ENCODE measurements at places on chromosomes 13 and 19.

DNA sequence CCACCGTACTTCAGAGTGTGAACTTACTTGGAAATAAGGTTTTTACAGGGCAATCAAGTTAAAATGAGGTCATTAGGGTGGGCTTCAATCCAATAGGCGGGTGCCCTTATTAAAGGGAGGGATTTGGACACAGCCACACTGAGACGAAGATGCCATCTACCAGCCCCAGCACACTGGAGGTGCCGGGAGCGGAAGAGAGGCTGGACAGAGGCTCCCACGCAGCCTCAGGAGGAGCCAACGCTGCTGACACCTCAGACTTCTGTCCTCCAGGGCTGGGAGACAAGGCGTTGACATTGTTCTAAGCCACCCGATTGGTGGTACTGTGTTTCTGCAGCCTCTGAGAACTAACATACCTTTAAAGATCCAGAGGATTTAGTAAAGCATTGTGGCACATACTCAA, 12.6 kb upstream of the RAB20 start:
- DNase-seq = no peak

DNA sequence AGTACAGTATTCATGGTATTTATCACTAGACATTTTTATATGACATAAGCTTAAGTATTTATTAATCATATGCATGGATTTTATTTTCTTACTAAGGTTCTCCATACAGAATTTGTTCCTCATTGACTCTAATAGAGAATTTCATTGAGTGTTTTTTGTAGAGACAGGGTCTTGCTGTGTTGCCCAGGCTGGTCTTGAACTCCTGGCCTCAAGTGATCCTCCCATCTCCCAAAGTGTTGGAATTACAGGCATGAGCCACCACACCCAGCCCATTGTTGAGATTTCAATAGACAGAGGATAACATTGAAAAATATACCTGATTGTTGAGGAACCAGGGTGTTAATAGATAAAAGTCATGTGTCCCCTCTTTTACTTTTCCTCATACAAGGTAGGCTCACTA, 26.1 kb downstream of the IPO5 start:
- no peak for DNase-seq

- no peak for DNase-seq
These were observed 3.8 kb downstream of the SBSN start for GRCh38 chr19:35524181-35524837.

GRCh38 chr19:14519860-14520407, 1.7 kb upstream of the DNAJB1 start:
- peak; percentile 91 for DNase-seq

DNA sequence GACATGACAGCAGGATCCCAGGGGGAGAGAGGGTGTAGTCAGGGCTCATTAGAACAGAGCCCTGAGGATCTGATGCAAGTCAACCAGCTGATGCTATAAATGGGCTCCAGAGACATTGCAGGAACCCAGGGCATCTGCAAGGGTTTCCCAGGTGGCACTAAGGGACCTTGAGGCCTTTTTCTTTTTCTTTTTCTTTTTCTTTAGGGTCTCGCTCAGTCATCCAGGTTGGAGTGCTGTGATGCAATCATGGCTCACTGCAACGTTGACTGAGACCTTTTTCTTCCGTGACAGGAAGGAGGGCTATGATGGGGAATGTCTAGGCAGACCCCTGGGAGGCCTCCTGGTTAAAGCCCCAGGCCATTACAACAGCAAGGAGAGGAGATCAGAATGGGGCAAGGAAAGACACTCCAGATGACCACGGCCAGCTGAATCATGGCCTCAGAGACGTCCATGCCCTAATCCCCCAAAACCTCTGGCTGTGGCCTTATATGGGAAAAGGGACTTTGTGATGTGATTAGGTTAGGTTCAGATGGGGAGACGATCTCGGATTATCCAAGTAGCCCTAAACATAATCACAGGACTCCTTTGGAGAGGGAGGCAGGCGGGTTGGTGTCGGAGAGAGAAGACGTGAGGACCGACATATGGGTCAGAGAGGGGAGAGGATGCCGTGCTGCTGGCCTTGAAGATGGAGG, 4.5 kb upstream of the FCGRT start:
- DNase-seq = no peak

GRCh38 chr13:49898792-49899191, 37.3 kb downstream of the SPRYD7 start:
- DNase-seq = no peak

DNA sequence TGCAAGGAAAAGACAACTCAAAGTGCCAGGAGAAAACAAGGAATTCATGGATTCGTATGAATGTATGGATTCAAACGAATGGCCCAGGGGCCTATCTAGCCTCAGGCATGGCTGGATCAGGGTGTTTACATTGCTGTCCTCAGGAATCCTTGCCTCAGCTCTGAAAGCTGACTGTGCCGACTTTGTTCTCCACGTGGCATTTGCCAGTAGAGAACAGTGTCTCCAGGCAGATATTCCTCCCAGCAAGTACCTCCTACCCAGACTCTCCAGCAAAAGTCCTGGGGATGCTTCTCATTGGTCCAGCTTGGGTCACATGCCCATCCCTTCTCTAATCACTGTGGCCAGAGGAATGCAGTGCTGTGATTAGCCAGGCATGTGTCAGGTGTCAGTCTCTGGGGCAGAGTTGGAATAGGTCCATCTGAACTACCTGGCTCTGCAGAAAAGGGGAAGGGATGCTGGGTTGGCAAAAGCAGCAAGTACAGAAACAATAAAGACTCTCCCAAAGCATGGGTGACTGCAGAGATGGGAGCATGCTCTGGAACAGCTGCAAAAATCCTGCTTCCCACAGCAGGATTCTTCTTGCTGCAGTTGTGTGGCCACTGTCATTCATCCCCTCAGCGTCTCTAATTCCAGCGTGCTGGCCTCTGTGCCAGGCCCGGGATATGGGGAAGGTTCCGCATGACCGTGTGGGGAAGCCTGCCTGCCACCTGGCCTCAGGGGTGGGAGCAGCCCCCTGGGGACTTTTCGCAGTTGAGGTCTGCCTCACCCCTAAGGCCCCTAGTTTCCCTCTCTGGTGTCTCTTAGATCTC, 30.0 kb downstream of the CCNE1 start:
- peak; percentile 68 for DNase-seq

DNA sequence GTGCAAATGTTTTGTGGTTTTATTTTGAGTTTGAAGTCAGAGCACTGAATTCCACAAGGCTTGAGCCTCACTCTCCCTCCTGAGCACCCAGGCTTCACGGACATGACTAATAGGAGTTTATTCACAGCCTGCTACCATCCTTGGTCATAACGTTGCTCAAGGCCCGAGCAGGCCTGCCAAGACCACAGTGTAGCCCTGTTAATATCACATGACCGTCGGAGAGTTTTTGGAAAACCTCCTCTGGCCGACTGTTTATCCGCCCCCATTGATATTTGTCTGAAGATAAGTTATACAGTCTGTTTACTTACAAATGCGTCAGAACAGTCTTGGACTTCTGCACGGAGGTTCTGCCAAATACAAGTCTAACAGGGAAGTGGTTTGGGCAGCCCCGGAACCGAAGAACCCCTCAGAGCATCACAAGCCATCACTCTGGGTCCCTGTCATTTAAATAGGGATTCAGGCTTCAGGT, 89.9 kb downstream of the COL4A2 start:
- DNase-seq = peak; percentile 97

DNA sequence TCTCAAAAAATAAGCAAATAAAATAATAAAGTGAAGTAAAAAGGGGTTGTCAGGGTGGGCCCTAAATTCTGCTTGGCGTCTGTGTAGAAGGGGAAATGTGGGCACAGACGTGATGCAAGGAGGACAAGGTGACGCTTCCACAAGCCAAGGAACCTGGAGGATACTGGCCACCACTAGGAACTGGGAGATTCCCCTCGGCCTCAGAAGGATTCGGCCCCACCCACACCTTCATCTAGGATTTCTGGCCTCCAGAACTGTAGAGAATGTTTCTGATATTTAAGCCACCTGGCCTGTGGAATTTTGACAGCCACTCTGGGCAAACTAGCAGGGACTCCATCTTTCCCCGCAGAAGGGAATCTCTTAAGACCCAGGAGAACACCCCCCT, 1.1 kb downstream of the PLEKHJ1 start:
- DNase-seq = no peak

DNA sequence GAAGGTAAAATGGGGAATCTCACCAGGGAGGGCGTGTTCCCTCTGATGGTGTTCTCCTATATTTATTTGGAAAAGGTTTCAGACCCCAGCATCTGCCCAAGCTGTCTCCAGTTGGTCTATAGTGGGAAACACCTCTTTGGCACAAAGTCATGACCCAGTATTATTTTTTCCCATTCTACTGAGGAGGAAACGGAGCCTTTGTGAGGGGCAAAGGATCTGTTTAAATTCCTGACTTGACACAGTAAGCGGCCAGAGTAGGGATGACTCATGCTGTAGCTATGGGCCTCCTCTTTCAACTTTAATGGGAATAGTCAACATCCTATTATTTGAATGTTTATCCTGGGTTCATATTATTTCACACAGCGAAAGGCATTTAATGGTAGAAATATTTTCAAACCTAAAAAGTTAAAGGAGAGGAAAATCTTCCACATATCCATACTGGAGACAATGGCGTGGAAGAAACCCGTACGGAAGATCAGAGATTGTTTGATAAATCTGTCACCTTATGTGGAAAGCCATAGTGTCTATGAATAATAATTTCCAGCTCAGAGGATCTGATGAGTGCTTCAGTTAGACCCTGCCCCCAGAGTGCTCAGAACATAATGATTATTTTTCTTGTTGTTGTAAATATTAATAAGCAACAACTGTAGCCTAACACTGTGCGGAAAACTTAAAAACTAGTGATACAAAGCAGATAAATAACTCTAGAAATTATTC, 126.0 kb downstream of the FOXO1 start:
- peak; percentile 68 for DNase-seq

- DNase-seq = no peak
These were observed 2781.6 kb upstream of the PCDH20 start for GRCh38 chr13:64197232-64197631.

DNA sequence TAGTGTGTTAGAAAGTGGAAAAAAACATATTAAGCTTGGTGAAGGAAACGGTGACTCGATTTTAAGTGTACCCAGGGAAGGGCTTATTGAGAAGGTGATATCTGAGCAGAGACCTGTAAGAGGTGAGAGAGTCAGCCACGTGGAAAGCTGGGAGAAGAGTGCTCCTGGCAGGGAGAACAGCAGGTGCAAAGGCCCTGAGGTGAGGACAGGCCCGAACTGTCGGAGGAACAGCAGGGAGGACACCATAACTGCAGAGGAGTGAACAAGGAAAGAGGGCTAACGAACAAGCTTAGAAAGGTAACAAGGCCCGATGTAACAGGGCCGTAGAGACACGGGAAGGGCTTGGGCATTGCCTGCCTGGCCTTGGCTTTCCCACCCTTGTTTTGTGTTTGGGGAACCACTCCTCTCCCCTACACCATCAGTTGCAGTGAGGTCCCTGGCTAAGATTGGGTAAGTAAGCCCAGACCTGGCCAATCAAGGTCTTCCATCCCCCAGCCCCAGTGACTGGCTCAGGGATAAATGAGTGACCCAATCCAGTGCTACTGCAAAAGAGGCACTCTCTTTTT, 7.3 kb downstream of the ATP4A start:
- no peak for DNase-seq

- peak; percentile 57 for DNase-seq
These were observed 5.0 kb upstream of the JUNB start for GRCh38 chr19:12786141-12786870.

DNA sequence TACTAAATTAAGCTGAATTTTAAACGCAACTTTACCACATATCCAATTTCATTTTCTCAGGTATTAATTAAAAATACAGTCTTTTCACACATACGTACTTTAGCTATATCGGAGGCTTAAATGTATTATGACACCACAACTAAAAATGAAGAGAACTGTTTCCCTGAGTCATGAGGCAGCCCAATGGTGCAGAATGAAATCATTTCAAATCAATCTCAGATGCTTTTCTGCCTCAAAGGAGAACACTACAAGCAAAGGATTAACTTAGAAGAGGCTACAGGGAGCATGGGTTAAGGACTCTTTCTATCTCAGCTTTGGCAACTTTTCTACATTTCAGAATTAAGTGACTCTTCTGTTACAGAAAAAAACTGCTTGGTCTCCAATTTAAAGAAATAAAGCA, 516.3 kb upstream of the HTR2A start:
- no peak for DNase-seq

DNA sequence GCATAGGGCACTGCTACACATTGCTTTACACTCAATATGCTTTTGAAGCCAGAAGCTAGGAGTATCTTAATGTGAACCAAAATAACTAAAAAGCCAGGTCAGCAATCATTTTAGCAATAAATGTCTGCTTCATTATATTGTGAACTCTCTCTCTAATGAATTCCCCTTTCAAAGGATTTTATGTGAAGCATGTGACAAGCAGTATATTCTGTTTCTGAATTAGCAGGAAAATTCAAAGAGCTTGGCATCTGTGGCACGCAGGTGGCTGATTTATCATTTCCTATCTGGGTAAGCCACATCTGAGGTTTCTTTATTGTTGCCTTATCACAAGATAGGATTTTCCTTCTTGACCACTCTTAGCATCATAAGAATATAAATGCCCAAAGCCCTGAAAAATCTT, 56.8 kb upstream of the KLF12 start:
- DNase-seq = no peak

DNA sequence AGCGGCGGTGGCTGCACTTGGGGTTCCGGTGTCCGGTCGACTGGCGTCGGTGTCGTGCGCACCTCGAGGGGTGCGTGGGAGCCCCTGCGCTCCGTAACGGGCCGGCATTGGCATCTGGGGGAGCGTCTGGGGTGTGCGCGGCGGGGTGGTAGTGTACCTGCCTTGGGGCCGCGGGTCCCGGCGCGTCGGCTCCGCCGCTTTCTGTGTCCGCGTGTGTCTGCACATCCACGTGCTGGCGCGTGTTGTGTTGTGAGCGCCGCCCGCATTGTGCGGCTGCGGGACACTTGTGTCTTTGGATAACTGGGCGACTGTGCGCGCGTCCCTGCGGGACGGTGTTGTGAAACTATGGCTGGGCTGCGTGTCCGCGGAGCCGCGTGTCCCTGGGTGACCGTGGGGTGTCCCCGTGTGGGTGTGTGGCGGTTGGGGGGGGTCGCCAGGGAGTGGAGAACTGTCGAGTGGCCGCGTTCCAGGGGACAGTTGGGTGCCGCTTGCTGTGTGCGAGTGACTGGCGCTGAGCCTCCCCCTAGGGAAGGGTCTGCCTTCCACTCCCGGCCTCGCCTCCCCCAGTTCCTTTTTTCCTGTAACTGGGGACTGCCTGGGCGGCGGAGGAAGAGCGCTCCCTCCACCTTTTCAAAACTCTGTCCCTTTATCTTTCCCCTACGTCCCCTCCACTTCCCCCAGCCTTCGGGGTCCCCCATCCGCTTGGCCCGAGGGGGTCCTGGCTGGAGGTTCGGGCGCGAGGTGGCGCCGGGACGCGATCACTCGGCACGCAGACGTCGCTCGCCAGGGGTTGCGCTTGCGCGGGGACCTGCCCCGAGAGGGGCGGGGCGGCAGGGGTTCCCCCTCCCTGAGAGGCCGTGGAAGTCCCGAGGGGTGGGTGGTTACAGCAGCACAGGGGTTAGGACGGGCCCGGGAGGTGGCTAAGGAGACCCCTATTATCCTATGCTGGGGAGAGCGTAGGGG, 5.7 kb upstream of the NFIC start:
- peak; percentile 71 for DNase-seq

- DNase-seq = no peak
These were observed 97.9 kb downstream of the UGGT2 start for GRCh38 chr13:95955255-95955654.

- DNase-seq = peak; percentile 26
These were observed 1.4 kb upstream of the PRKD2 start for GRCh38 chr19:46718157-46718933.

- DNase-seq = no peak
These were observed 29.4 kb upstream of the KDM4B start for GRCh38 chr19:4939466-4939865.

- DNase-seq = no peak
These were observed 905.0 kb downstream of the UQCRFS1 start for GRCh38 chr19:28307963-28308362.

All from myocyte (in vitro differentiated cells).